ENCODE measurements at places on chromosomes 13 and 19.

DNA sequence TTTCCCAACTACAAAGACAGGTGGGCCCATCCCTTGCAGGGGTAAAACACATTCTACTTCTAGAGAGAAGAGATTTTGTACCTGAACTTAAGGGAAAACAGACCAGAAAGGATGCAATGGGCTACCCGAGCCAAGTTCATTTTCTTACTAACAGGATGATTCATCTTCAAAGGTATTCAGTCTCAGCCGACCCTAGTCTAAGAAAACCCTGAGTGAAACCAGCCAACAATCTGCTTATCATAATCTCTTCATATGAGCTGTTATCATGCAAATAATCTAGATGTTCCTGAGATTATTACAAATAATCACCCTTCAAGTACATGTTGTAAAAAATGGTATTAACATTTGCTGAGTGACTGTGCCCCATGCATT is 15.6 kb downstream of the PABPC3 start:
- DNase-seq = no peak

DNA sequence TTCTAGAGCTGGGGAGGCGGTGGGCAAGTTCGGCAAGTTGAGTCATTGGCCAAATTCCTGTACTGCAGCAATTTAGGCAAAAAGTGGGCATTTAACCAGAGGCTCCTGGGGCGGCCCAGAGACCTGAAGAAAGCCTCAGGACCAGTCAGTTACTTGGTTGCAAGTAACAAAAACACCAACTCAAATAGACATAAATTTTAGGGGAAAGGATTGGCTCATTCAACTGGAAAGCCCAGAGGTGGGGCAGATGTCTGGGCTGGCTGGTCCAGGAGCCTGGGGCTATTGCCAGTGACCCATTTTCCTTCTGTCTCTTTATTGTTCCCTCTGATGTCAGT is 97.1 kb downstream of the SIPA1L3 start:
- DNase-seq = no peak

GRCh38 chr19:17448131-17448967 is at the start of gene TMEM221:
Gene TMEM221 (minus strand): TSS chr19:17448668. CDS start chr19:17448462, 206 bp downstream.
- peak; percentile 13 for DNase-seq

- no peak for DNase-seq
Observed at GRCh38 chr13:75418997-75419396, 63.0 kb downstream of the TBC1D4 start.

DNA sequence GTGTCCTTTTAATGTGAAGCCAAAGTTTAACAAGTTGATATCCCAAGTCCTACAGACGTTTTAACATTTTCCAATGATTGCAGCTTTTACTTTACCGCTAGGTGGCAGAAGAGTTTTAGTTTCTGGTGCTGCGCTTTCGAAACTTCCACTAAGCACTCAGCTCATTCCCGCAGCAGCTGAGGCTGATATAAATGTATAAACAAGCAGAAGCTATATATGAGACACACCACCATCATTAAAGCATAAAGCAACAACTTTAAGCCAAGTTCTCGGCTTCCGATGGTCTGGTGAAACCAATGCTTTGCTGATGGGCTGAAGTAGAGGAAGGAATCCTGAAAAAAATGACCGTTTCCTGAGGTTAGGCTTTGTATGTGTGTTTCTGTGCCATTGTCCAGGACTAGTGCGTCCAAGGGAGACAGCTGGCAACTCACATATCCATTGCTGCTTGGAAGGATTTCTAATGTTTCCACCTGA is 753.9 kb downstream of the OLFM4 start:
- DNase-seq = no peak

DNA sequence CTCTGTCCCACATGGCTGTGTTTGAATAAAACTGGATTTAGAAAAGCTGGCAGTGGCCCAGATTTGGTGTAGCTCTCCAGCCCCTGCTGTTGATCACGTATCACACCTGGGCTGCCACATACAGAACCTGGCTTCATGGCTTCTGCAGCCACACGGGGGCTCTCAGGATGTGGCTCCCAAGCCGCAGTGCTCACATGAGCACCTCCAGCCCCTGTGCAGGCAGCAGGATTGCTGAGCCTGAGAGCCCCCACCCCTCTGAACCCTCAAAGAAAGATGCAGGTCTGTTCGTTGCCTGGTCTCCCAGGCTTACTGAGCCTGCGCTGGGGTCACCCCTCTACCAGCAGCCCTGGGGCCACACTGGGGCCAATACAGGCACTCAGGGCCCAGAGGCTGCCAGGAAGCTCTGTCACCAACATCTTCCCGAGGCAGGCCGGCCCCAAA is 2.7 kb downstream of the PLEKHF1 start:
- DNase-seq = peak; percentile 70
